ENCODE measurements at places on chromosomes 5 and 9. TPM values are rescaled to one million over a fixed set of nuclear protein-coding genes. Genes with fewer than 3 reads are reported as not detected.

The C9orf153 gene
- total RNA-seq: 0.38 TPM

The DMRT3 gene
- not detected for total RNA-seq

The FBP2 gene
- total RNA-seq: not detected

The CDH10 gene
- not detected for total RNA-seq

The ALAD gene
- total RNA-seq: 12.9 TPM

The CCDC192 gene
- not detected for total RNA-seq

The IL3 gene
- total RNA-seq: 0.20 TPM

The FAM81B gene
- not detected for total RNA-seq

The BTNL3 gene
- not detected for total RNA-seq

The EIF4E1B gene
- not detected for total RNA-seq

The ADGRV1 gene
- 0.14 TPM for total RNA-seq

The CDKN2B gene
- not detected for total RNA-seq

The FRMPD1 gene
- total RNA-seq: not detected

The PCDHGA8 gene
- not detected for total RNA-seq

The QRFP gene
- not detected for total RNA-seq
